NCI-H2171 treated with DMSO at 0.1 percent for 48 hours (cell line): ENCODE measurements at places on chromosomes 2 and 18.

DNA sequence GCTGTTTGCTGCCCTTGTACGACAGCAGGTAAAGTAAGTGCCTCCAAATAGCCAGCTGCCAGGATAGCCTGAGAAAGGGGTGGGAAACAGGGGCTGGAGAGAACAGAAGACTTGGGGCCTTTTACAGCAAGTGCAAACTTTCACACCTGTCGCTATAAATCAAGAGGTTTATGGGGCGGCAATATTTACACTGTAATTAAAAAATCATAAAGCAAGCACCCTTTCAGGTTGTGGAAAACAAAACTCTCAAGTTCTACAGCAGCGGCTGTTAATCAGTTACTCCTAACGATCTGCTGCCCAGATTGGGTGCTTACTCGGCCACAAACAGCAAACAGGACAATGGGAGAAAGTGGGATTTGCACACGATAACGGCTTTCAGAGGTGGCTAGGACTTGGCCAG, 359.5 kb upstream of the ETAA1 start:
- DNase-seq: peak; percentile 74

DNA sequence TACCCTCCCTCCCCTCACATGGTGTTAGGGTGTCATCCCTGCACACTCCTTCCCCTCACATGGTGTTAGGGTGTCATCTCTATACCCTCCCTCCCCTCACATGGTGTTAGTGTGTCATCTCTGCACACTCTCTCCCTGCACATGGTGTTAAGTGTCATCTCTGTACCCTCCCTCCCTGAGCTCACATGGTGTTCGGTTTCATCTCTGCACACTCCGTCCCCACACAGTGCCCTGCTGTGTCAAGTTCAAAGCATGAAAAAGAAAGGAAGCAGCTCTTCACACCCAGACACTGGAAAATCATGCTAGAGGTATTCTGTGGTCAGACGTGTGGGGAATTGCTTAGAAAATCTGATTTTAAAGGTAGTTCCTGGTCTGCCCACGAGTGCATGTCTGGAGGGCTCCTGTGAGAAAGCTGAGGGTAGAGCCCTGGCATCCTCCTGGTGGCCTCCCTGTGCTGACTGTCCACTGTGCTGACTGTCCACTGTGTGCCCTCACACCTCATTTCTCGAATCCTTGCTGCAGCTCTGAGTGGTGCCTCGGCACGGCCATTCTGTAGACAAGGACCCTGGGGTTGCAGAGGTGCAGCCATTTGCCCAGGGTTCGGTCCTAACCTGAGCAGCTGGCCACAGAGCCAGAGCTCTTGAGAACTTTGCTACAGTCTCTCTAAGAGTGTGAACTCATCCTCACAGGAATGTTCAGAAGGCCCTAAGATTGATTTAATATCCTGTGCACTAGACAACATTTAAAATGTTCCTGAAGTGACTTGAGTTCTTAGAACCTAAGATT, 69.1 kb upstream of the NFATC1 start:
- DNase-seq: peak; percentile 5

DNA sequence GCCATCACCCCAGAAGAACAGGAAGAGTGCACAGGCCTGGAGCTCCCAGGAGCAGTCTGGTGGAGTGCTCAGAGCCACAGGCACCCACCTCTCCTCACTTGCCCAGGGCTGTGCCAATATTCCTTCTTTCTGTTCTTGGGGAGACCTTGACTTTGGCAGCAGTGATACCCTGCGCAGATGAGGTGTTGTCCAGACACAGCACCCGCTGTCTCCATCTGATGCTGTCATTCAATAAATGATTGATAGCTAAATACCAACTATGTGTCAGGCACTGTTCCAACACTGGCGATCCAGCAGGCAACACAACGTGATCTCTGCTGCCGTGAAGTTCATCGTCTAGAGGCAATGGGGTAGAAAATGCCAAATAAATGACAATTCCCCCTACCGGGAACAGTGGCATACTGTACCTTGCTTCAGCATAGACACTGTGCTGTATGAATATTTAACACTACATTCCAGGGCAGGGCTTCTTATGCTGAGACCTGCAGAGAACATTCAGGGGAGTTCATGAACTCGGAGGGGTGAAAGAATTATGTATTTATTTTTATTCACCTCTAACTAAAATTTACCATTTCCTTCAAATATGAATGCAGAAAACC, 320.5 kb upstream of the NCKAP5 start:
- no peak for DNase-seq

DNA sequence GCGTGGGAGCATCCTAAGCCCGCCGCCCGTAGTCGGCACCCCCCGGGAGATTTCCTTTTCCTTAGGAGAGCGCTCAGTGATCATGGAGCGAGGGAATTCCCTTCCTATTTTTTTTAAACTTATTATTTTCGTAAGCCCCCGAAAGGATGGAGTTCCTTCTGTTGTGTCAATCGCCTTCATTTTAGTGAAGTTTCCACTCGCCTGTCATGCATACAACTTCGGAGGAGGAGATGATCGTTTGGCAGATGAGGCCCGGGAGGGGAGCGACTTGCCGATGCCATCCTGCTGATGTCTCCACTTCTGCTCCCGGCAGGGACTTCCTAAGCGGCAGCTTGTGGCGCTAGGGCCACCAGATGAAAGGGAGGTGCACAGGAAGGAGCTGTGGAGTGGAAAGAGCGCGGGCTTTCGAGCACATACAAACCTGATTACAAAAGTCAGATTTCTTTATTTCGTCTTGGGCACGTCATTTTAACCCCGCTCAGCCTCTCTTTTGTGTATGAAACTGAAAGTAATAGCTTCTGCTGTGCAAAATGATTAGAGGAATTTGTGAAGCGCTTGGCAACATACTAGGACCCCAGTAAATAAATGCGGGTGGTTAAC, at the start of gene ADGRF3:
Gene ADGRF3, minus strand, starts transcription at position 336 of the 600 bp plus-strand sequence. CDS start 555 bp downstream, outside the sequence.
- DNase-seq: peak; percentile 83

DNA sequence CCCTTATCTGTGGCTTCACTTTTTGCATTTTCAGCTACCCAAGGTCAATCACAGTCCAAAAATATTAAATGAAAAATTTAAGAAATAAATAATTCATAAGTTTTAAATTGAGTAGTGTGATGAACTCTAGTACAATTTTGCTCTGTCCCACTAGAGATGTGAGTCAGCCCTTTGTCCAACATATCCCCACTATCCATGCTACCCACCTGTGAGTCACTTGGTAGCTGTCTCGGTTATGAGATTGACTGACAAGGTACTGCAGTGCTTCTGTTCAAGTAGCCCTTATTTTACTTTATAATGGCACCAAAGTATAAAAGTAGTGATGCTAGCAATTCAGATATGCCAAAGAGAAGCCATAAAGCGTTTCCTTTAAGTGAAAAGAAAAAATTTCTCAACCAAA, 28.8 kb downstream of the ADCY3 start:
- DNase-seq: no peak

DNA sequence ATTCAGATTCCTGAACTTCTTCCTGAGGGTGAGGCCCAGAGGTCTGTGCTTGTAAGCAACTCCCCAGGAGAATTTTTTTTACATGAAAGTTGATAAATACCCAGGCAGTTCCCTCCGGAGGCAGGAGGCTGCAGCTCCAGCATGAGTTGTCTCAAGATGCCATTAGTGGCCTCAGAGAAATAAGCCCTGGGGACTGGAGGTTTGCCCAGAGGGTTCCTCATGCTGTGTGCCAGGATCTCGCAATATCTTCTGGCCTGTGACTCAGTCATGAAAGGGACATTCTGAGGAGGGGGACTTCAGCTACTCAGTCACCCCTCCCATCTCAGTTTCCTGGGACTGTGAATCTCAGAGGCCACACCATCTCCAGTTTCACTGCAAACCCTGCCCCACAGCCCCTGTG, 49.9 kb downstream of the LYPD1 start:
- no peak for DNase-seq

- no peak for DNase-seq
These were observed 21.3 kb downstream of the COL4A3 start for GRCh38 chr2:227185615-227186232.

- DNase-seq: no peak
These were observed 408.1 kb downstream of the THSD7B start for GRCh38 chr2:137173463-137173862.

GRCh38 chr2:109663721-109664120, 49.6 kb downstream of the SOWAHC start:
- peak; percentile 66 for DNase-seq

GRCh38 chr2:142140434-142140845, 9.6 kb upstream of the LRP1B start:
- peak; percentile 78 for DNase-seq

- peak; percentile 28 for DNase-seq
These were observed 380.8 kb upstream of the ACVR2A start for GRCh38 chr2:147463881-147464520.

DNA sequence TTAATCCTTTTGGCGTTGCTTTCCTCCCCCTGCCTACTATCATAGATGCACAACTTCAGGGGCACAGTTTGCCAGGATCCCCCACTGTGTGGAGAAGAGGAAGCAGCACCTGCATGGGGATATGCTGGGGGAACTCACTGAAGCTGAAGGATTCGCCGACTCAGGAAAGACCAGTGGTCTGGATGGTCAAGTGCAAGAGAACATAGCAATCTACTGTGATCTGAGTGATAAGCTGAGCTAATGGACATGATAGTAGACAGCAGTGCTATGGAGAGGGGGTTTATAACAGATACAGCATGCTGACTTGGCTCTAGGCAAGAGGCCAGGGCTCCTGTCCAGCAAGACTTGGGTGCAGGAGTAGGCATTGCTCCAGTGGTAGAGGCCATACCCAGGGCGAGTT, 124.4 kb upstream of the NRP2 start:
- no peak for DNase-seq

GRCh38 chr2:189633392-189633811, 27.9 kb upstream of the ASNSD1 start:
- DNase-seq: no peak

DNA sequence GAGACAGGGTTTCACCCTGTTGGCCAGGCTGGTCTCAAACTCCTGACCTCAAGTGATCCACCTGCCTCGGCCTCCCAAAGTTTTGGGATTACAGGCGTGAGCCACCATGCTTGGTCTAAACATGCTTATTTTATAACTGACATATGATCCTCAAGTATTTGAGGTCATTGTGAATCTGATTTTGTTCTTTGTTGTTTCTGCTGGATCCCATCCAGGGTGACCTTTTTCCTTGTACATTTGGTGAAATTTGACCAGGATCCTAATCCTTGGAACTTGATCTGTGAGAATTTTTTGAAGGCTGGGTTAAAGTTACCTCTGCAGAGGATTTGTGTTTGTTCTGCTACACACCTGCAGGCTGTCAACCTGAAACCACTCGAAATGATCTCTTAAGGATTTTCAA, 49.2 kb downstream of the NPAS2 start:
- no peak for DNase-seq

- no peak for DNase-seq
These were observed 6.3 kb downstream of the COL6A3 start for GRCh38 chr2:237407700-237408099.

DNA sequence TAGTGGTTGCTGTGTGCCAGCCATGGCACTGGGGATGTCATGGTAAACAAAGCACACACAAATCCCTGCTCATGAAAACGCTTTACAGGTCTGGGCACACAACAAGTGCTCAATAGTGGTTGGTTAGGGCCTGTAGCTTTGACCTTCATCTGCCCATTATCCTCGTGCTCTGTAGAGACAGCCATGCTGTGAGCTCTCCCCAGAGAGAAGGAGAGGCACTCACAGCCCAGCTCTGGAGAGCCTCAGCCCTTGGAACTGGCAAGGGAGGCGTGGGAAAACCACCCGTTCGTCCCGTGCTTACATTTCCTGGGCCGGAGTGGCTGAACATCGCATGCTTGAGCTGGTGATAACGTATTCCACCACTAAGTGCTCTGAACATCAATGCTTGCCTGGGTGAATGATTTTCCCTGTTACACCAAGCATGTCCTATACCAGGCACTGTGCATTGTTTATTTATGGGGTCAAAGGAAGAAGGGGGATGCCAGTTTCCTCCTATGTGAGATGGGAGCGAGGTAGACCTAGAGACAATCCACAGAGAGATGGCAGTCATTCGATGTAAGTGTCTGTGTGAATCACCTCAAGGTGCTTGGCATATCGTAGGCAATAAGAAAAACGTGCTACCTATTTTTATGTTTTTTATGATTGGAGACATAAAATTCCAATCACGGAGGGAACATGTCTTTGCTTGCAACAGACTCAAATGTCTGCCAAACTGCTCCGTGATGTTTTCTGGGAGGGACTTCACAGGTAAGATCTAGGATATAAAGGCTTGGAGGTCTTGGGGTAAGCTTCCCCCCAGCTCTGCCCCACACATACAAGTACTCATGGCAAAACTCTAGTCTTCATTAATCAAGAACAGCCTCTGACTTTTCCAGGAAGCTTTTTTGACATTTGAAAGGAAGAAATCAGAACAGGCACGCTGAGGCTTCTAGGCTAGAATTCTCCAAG, 75.5 kb downstream of the DDX1 start:
- no peak for DNase-seq

- DNase-seq: no peak
These were observed 59.7 kb downstream of the HNMT start for GRCh38 chr2:138023976-138024375.

GRCh38 chr2:24993406-24994145, 21.8 kb upstream of the DNAJC27 start:
- peak; percentile 68 for DNase-seq

DNA sequence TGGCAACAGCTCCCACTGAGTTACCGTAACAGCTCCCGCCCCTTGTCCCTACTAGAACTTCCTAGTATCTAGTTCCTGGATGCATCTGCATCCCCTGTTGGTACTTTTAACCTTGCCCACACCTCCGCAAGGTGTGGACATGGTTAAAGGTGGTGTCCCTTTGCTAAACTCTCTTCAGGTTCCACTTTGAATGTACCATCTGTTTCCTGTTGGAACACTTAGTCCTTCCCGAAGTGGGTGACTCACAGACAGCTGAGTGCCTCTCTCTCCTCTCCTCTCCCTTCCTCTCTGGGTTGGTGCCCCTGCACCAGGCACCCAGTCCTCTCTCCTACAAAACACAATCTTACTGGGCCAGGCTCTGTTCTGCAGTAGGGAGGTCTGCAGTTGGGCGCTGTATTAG, 19.6 kb upstream of the REL start:
- DNase-seq: no peak

DNA sequence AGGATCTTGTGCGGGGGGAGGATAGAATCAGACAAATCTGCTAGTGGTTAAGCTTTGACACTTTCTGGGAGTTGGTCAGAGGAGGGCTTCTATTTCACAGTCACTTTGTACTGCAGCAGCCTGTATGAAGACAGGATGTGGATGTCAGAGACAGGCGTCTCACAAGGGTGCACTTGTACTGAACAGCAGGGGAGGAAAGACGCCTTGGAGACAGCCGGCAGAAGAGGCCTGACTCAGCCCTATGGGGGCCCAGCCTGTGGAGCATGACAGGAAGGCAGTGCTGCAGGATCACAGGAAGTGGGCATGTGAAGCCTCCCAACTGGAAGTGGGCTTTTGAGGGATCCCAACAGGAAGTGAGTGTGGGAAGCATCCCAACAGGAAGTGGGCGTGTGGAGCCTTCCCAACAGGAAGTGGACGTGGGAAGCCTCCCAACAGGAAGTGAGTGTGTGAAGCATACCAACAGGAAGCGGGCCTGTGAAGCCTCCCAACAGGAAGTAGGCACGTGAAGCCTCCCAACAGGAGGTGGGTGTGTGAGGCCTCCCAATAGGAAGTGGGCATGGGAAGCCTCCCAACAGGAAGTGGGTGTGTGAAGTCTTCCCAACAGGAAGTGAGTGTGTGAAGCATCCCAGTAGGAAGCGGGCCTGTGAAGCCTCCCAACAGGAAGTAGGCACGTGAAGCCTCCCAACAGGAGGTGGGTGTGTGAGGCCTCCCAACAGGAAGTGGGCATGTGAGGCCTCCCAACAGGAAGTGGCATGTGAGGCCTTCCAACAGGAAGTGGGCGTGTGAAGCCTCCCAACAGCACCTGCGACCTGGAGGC, 212.3 kb downstream of the SNTG2 start:
- peak; percentile 56 for DNase-seq
